ENCODE measurements at places on chromosomes 6 and 20.
A peak's percentile ranks its signal among the peaks of the same experiment; 100 is the strongest.

- DNase-seq, result no peak
These were observed 39.4 kb upstream of the MYLIP start for GRCh38 chr6:16089232-16090062.

GRCh38 chr20:61100489-61100888, 151.6 kb upstream of the CDH4 start:
- no peak for DNase-seq

- no peak for DNase-seq
These were observed 5.6 kb downstream of the GDF5 start for GRCh38 chr20:35432430-35432735.

DNA sequence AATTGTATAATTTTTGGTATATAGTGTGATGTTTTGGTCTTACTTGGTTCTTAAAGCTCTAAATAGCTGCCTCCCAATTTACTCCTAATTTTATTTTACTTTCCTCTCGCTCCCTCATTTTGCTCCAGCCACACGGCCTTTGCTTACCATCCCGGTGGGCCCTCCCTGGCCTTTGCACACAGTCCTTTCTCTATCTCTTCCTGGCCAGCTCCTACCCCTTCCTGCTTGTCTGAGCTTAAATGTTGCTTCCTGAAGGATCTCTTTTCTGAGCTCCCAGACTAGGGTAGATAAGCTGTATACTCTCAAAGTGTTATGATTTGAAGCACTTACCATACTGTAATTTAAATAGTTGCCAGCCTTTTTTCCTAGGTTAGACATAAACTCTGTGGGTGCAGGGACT, 121.7 kb downstream of the UTRN start:
- DNase-seq, result no peak

- DNase-seq, result peak; percentile 23
These were observed 108.9 kb downstream of the SNX5 start for GRCh38 chr20:17859616-17860232.

GRCh38 chr6:158758451-158758860, 60.7 kb downstream of the EZR start:
- DNase-seq, result no peak

All from activated effector memory CD4-positive, alpha-beta T cell treated with Interleukin-2 at 50 U/mL for 16 hours (primary cell).